ENCODE measurements at places on chromosomes 1 and 21. TPM values are rescaled to one million over a fixed set of nuclear protein-coding genes. Genes with fewer than 3 reads are reported as not detected.

DNA sequence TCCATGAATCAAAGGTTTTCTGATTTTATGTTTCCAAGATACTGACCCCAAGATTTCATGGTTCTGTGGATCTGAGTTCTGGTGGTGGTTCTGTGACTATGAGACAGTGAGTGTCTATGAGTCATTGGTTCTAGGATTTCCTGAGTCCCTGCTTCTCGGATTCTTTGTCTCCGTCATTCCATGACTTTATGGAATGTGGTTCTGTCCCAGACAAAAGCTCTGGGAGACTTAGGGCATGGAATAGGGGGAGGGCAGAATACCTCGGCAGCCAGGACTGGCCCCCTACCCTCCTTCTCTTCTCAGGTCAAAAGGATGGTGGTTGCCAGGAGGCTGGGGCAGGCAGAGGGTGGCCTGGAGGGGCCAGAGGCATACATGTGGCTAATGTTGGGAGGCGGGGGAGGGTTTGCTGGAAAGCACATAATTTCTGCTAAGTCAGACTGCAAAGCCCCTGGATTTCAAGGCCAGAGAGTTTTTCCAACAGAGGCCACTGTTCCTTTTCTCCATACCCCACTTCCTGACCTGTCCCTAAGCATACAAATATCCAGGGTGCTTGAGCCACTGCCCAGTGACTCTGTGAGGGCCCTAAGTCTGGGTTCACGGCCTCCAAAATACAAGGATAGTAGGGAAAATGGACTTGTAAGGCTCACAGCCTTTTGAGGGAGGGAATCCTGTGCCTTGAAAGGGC, 17.2 kb downstream of the CDCP2 start:
- DNase-seq: no peak

DNA sequence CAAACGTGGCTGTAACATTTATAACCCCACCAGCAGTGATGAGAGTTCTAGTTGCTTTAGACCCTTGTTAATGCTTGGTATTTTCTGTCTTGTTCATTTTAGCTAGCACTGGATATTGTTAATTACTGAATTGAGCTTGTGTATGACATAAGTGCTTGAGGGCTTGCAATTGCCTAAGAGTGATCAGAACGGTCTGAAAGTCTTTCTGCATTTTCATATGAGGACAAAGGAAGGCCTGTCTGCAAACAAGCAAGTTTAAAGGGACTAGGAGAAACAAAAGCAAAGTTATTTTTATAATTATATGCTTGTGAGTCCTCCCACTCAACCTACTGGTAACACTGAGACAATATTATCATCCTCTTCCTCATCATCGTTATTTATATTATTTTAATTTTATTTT, 305.5 kb upstream of the DUSP10 start:
- no peak for DNase-seq

GRCh38 chr1:32925403-32926162, 24.4 kb upstream of the TMEM54 start:
- peak; percentile 22 for DNase-seq

DNA sequence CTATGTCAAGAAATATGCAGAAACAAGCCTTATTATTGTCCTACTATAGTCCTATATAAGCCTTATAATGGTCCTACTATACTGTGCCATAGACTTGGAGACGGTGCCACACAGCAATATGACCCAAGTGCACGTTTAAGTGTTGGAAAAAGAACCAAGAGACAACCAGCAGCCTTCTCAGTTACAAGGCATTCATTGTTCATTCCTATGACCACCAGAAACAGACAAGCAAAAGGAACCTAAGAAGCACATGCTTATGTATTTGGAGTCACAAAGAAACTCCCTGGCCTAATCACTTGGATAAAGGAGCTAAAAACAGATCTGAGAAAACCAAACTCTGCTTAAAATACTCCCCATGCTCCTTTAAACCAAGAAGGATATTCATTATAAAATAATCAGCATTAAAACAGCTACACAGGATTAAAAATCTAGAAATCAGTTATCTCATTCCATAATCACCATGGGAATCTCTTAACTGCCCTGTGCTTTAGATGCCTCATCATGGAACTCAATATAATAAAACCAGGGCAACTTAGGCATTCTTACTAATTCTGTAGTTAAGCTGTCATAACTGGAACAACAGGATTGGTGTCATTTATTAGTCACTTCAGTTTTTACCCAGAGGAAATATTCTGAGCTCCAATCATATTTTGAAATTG, 7.0 kb downstream of the COLGALT2 start:
- no peak for DNase-seq

DNA sequence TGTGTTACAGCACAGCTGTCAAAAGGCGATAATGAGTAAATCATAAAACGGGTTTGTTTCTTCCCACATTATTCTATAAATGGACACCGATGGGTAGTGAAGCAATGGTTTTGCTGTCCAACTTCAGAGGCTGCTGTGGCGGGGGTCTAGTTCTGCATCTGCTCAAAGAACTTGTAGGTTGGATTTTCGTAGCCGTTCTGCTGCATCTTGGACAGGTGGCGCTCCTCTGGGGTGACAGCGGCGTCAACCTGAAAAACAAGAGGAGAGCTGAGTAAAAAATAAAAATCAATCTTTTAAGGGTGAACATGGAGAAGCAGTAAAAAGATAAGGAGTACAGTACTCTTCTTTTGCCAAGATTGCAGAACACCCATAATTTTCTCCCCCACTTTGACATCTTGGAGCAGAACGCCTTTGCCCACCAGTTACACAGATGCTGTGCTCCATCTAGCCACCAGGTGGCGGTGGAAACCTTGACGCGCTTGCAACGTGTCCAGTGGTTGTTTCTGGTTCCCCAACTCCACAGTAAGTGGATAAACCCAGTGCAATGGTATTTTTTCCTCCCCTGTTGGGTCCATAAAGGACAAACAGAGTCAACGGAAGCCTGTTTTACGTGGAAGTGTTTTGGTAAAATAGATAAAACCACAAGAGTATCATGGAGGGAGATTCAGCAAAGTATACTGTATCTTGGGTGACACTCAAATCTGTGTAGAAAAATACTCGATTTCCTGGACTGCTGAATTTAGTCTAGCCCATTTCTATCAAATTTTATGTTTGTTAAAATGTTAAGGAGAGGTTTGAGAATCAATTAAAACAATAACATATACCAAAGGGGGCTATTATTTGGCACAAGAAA, 147.0 kb downstream of the GABPA start:
- peak; percentile 70 for DNase-seq

GRCh38 chr1:58779801-58780382, 4.0 kb downstream of the JUN start:
- peak; percentile 77 for DNase-seq

Gene PTCH2
- 0.23 TPM for polyA plus RNA-seq

Gene GPR89B
- 21.7 TPM for polyA plus RNA-seq
